ENCODE measurements at places on chromosomes 16 and 17. TPM values are rescaled to one million over a fixed set of nuclear protein-coding genes. Genes with fewer than 3 reads are reported as not detected.

- no peak for DNase-seq
These were observed 572 bp downstream of the KSR1 start for GRCh38 chr17:27456681-27457359.

Gene ZNF747
- 8.7 TPM for total RNA-seq

Gene ZNF48
- total RNA-seq, result 20.1 TPM

DNA sequence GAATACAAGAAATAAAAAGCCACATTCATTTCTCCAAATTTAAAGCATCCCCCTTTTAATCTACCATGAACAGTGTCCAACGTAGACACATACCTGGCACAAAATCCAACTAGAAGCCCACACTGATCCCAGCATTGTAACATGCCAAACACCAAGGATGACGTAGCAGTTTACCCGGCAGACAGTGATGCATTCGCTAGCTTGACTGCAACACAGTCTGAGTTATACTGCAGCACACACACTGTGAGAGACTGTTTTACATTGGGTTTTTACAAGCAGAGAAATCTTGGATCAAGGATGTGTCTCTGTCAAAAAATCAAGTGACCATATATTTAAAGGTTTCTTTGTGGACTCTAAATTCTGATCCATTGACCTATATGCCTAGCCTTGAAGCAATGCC is 74.5 kb upstream of the C17orf78 start:
- DNase-seq, result no peak

Data from dermis blood vessel endothelial cell (primary cell).